ENCODE measurements at places on chromosomes 13 and 19.

GRCh38 chr13:113112893-113113845 is 7.6 kb downstream of the F7 start:
- no peak for DNase-seq

GRCh38 chr19:13960863-13961784 is 8.8 kb downstream of the DCAF15 start:
- no peak for DNase-seq

GRCh38 chr13:102675115-102675514 is 19.7 kb downstream of the METTL21C start:
- DNase-seq = no peak

- DNase-seq = no peak
Observed at GRCh38 chr13:100014621-100015020, 33.0 kb downstream of the ZIC2 start.

GRCh38 chr13:31930901-31931522 is 100.6 kb upstream of the FRY start:
- no peak for DNase-seq

GRCh38 chr13:97371486-97372109 is 62.4 kb upstream of the RAP2A start:
- DNase-seq = no peak

DNA sequence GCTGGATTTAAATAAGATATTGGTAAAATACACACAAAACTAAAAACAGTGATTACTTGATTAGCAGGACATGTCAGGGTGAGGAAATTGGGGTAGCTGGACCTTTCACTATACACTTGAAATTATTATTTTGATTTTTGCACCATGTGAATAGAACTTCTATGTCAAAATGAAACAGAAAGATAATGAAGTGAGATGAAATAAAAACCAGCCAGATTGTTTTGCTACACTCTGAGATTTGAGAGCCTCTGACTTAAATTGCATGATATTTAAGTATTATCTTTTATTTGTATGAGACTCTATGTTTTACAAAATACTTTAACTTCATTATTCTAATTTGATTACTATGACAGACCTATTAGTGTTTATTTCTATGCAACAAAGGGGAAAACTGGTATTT is 819.6 kb upstream of the ATXN8OS start:
- no peak for DNase-seq

- DNase-seq = no peak
Observed at GRCh38 chr13:114111577-114111976, 20.8 kb downstream of the RASA3 start.

GRCh38 chr19:5590151-5590864 is 22.6 kb upstream of the TINCR start:
- DNase-seq = no peak

DNA sequence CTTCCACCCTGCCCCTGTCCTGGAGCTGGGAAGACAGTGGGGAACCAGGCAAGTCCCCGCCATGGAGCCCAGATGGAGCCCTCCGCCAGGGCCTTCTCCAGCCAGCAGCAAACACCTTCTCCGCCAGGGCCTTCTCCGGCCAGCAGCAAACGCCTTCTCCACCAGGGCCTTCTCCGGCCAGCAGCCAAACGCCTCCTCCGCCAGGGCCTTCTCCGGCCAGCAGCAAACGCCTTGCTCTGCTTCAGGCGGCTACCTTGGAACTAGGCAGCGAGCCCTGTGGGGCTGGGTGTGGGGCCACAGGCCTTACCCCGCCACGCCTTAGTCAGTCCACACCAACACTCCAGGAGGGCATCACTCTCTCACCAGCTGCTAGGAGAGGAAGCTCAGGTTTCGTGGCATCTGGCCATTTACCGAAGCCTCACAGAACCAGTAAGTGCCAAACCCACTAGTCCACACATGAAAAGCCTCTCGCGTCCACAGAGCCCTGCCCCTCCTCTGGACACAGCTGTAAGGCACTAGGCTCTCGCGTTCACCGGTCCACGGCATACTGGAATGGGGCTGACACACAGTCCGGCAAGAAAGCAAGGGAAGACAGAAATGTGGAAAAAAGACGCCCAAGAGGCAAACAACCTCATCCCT is 41.0 kb downstream of the MLLT1 start:
- no peak for DNase-seq

All from stimulated activated CD4-positive, alpha-beta T cell treated with anti-CD3 and anti-CD28 coated beads, Interleukin-12 subunit alpha, Interleukin-12 subunit beta, amount 100 ng/mL, for 24 hours (primary cell).